ENCODE measurements at places on chromosomes 12 and 14. TPM values are rescaled to one million over a fixed set of nuclear protein-coding genes. Genes with fewer than 3 reads are reported as not detected.

The PRB2 gene
- total RNA-seq, result not detected

The PTPRR gene
- under 0.01 TPM for total RNA-seq

The PMCH gene
- total RNA-seq, result not detected

The LBHD2 gene
- not detected for total RNA-seq

The TAS2R50 gene
- total RNA-seq, result 2.3 TPM

The SOCS2 gene
- total RNA-seq, result 105 TPM

The GZMH gene
- total RNA-seq, result not detected

The BIN2 gene
- not detected for total RNA-seq

The P2RX7 gene
- 16.7 TPM for total RNA-seq

The HSPB8 gene
- total RNA-seq, result 21.3 TPM

The C12orf50 gene
- total RNA-seq, result under 0.01 TPM

The PARP11 gene
- 5.4 TPM for total RNA-seq

The PLXNC1 gene
- total RNA-seq, result 86.9 TPM
